ENCODE measurements at places on chromosomes 2 and 18. TPM values are rescaled to one million over a fixed set of nuclear protein-coding genes. Genes with fewer than 3 reads are reported as not detected.

Gene RUFY4
- total RNA-seq, result 0.09 TPM

Gene SAP130
- total RNA-seq, result 10.2 TPM

Gene RAB12
- 20.9 TPM for total RNA-seq

Gene CYP26B1
- total RNA-seq, result 14.7 TPM

Gene TRABD2A
- 12.8 TPM for total RNA-seq

Data from A549 treated with Hydrocortisone at 1 μM for 4 hours (cell line).